ENCODE measurements at places on chromosomes 16 and 17.

DNA sequence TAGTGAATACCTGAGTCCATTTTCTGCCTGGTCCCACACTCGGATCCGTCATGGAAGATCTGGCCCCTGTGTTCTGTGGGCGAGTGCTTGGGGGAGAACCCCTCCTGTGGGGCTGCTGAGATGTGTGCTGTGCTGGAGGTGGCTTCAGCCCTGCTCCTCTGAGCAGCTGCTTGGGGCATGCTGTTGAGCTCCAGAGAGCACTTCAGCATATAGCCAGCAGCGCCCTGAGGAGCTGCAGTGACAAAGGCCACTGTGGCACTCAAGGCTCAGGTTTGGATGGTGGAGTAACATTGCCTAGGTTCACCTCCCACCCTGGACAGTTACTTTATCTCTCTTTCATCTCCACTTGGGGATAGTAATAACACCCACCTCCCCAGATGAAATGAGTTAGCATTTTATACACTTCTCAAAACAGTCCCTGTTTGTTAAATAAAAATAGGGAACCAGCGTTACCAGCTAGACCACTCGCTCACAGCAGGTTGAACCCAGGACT, 75.3 kb downstream of the KSR1 start:
- no peak for DNase-seq

GRCh38 chr16:14405611-14406537, 224.2 kb downstream of the PARN start:
- no peak for DNase-seq

DNA sequence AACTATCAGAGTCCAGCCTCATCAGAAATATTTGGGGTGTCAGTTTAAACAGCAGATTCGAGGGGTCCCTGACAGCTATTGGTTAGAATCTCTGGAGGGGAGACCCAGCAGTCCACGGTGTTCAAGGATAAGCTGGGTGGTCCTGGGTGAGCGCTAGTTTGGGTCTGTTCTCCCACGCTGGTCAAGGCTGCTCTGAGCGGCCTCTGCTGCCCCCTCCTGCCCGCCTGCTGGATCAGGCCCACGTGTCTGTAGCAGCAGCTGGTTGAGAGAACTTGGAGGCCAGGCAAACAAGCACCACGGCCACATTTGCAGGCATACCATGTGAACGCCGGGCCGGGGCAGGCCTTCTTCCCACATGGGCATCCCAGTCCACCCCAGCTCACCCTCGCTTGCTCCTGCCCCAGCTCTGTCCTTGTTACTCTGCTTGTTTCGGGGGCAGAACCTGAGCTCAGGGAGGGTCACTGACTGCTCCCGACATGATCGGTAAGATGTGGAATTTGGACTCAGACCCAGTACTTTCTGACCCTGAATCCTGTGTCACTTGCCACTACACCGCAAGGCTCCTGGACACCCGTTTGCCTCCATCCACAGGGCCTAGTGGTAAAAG, 7.4 kb downstream of the FOXF1 start:
- no peak for DNase-seq

DNA sequence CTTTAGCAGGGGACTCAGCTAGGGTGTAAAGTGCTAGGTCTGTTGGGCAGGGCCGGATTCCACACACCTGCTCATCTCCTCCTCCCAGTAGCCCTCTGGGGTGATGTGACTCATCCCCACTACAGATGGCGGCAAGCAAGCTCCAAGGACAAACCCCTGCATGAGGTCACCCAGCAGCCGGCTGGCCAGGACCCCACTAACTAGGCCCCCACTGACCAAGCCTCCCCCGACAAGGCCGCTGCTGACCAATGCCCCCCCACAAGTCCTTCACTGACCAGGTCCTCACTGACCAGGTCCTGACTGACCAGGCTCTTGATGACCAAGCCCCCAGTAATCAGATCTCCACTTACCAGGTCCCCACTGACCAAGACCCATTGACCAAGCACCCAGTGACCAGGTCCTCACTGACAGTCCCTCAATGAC, 36.7 kb downstream of the TNFRSF13B start:
- no peak for DNase-seq

DNA sequence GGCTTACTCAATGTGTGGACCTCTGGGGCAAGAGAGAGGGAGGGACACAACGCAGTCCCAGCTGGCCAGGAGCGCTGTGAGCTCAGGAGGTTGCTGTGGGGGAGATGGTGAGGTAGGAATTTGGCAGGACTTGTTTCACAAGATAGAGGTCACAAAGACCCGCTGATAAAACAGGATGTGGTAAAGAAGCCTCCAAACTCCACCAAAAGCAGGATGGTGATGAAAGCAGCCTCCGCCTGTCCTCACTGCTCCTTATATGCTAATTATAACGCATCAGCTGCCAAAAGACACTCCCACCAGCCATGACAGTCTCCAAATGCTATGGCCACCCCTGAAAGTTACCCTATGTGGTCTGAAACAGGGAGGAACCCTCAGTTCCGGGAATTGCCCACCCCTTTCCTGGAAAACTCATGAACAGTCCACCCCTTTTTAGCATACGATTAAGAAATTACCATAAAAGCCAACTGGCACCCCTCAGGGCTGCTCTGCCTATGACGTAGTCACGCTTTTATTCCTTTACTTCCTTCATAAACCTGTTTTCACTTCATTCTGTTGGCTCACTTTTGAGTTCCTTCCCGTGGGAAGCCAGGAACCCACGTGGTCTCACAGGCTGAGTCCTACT, 5.3 kb upstream of the EIF4A3 start:
- no peak for DNase-seq

- no peak for DNase-seq
Measured at GRCh38 chr16:13781575-13782338, 138.2 kb upstream of the ERCC4 start.

DNA sequence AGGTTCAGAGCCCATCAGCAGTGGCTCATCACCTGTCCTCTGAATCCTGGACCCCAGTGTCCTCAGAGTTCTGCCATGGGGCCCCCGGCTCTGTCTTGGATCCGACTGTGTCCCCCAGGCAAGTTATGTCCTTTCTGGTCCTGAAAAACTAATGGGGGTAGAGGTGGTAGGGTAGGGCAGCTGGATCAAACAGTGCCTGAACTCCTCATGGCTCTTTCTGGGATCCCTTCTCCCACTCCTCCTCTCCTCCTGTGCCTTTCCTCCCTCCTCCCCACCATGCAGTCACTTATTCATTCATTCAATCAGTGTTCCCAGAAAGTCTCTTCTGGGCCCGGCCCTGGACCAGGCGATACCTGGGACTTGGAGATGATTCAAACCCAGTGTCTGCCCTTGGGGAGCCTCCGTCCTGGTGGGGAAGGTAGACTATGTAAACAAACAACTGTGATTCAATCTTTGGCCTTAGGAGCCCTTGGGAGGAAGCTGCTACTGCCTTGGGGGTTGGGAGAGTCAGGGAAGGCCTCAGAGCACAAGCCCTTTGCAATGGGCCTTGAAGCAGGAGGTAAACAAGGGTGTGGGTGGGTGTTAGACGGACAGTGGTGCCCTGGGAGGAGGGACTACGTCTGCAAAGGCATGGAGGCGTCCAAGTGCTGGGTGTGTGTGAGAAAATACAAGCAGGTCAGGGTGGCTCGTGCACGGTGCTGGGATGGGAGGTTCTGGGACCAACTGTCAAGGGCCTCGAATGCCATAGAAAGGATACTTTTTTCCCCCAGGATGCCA, 6.4 kb upstream of the FAM83G start:
- DNase-seq = no peak

- no peak for DNase-seq
Measured at GRCh38 chr16:84166796-84167695, 19.8 kb downstream of the TAF1C start.

- DNase-seq = no peak
Measured at GRCh38 chr16:22291860-22292318, 5.3 kb upstream of the POLR3E start.

- no peak for DNase-seq
Measured at GRCh38 chr17:1244606-1245012, 25.6 kb upstream of the BHLHA9 start.

GRCh38 chr16:874366-875181, 74.0 kb upstream of the GNG13 start:
- no peak for DNase-seq

DNA sequence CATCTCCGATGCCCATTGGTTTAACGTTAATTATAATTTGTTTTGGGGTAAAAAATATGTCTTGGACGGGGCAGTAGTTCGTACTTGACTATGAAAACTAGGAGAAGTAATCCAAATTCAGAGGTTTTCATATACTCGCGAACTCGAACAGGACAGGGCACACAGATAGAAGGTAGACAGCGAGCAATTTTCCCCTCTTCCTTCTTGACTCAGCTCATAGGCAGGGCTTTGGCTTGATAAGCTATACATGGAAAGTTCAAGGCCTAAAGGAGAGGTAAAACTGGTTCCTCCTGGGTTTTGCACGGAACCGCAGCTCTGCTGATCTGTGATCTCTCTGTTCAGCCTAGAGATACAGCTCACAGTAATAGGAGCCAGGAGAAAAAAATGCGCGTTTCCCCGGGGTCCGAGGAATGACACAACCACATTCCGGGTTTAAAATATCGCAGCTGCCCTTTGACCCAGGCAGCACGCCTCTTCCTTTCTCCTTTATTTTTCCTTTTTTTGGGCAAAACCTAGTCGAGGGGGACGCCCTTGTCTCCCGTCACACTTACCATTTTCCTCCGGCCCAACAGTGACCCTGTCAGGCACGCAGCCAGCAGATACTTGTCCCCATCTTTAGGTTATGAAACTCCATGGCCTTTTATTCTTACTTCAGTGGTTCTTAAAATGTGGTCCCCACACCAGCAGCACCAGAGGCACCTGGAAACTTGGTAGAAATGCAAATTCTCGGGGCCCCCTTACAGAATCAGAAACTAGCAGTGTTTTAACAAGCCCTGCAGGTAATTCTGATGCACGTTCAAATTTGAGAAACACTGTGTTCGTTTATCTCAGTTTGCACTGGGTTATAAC, 1.7 kb upstream of the LASP1 start:
- no peak for DNase-seq

- DNase-seq = no peak
Measured at GRCh38 chr16:47626246-47626645, 165.1 kb downstream of the PHKB start.

DNA sequence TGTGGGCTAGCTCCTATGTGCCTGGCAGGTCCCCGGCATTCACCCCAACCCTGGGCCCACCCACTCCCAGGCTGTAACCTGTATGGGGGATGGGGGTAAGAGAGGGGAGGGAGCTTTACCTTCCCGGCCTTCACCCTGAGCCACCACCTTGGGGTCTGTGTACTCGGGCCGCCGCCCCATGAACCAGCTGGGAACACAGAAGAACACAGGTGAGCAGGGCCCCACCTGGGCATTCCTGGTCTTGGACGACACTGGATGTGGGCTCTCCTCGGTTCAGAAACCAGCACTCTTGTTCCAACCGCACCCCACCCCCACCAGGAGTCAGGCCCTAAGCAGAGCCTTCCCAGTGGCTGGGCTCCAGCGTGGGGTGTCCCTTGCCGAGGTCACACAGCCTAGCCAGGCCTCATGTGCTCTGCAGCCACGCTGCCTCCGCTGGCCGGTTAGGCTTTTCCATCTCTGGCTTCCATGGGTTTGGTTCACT, 18.8 kb downstream of the B9D1 start:
- DNase-seq = no peak

GRCh38 chr16:54627616-54628015, 303.0 kb upstream of the IRX5 start:
- DNase-seq = no peak

GRCh38 chr16:89561142-89561883, 831 bp downstream of the RPL13 start:
- no peak for DNase-seq

GRCh38 chr16:12917246-12917645, 15.8 kb downstream of the SHISA9 start:
- DNase-seq = no peak

- DNase-seq = no peak
Measured at GRCh38 chr17:63826468-63827001, 696 bp upstream of the PSMC5 start.

GRCh38 chr17:62801553-62802114, 6.5 kb downstream of the MARCHF10 start:
- no peak for DNase-seq

DNA sequence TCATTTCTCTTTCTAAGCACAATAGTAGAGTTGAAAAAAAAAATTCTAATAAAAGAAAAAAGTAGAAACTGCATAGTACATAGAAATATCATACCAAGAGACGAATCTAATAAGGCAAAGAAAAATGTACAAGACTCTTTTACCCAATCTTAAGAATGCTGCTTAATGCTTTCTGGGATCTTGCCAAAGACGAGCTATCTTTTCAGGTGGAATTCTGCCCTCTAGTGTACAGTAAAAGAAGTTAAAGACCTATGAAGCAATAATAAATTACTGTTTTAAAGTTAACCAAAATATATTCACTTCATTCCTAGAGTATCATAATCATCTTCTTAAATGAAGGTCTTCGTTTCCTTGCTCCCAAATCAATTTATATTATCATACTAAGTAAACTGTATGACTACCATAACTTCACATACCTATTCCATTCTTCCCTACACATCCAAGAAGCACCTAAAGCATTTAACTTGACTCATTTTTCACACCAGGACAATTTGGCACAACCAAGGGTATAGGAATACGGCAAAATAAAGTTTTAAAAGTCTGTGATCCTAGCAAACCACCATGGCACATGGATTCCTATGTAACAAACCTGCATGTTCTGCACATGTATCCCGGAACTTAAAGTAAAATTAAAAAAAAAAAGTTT, 47.7 kb downstream of the CFDP1 start:
- DNase-seq = peak; percentile 42

DNA sequence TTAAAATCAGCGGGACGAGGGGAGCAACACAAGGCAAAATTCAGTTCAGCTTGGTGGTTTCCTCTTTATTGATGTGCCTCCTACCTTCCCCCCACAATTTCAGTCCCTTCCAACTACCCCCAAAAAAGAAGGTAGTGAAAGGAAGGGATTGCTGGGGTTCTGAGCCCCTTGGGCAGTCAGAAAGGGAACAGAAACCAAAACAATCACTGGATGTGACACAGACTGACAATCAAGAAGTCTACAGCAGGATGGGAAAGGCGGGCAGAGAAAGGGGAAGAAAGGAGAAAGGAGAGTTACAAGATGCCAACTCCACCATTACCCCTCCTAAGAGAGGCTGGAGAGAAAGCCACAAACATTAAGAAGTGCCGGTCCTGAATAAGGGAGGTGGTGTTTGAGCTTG, 1.1 kb upstream of the PHF23 start:
- DNase-seq = no peak

- DNase-seq = no peak
Measured at GRCh38 chr17:81309140-81309858, 14.2 kb upstream of the SLC38A10 start.

DNA sequence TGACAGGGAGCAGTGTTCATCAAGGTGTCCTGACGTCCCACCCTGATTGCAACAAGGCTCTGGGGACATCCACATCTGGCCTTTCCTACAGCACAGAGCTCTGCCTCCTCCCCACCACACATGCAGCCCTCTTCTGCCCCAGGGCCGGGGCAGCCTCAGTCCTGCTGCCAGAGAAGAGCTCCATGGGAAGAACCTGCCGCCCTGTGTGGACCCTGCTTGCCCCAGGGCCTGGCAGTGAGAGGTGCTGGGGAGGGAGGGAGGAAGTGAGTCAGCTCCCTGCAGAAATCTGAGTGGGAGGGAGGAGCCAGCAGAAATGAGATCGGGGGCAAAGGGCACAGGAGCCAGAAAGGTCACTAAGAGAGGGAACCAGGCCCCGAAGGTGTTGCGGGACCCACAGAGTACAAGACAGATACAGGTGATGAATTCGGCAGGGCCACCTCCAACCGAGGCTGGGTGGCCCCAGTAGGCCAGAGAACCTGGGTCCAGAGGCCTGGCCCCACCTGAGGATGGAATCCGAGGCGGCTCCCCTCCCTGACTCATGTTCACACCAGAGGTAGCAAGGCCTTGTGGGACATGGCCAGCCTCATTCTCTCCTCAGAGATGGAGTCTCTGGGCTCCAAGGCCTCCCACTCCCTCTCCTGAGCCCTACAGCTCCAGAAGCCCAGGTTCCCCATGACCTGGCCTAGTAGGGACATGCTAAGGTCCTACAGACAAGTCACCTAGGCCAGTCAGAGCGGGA, 24.8 kb downstream of the MYO18A start:
- DNase-seq = no peak
